ENCODE measurements at places on chromosomes 2 and 18.

- no peak for DNase-seq
These were observed 92.0 kb upstream of the BCL2L11 start for GRCh38 chr2:111028720-111029119.

- DNase-seq, result peak; percentile 71
These were observed 84.9 kb upstream of the EPB41L3 start for GRCh38 chr18:5628512-5629255.

GRCh38 chr18:10482985-10483949 lies 28.8 kb downstream of the APCDD1 start:
- no peak for DNase-seq

- no peak for DNase-seq
These were observed 71.2 kb downstream of the COBLL1 start for GRCh38 chr2:164770421-164770916.

DNA sequence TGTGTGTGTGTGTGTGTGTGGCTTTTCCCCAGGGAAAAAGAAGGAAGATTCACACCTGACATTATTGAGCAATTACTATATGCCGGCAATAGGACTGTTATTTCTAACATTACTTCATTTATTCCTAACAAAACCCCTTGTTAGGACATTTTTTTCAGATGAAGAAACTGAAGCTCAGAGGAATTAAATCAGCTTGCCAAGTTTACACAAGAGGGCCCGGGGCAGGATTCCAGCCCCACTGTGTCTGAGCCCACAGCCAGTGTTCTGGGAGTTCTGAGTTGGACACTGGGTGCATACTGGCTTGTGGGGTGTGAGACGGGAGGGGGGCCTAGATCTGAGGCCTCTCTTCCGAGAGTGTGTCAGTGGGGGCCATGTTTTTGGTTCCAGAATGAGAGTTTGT lies 9.9 kb downstream of the TOGARAM2 start:
- no peak for DNase-seq
